ENCODE measurements at places on chromosomes 6 and 20.

GRCh38 chr20:14235355-14235754 lies 102.1 kb downstream of the FLRT3 start:
- DNase-seq: no peak

GRCh38 chr6:31412506-31412905 lies 9.1 kb downstream of the MICA start:
- no peak for DNase-seq

DNA sequence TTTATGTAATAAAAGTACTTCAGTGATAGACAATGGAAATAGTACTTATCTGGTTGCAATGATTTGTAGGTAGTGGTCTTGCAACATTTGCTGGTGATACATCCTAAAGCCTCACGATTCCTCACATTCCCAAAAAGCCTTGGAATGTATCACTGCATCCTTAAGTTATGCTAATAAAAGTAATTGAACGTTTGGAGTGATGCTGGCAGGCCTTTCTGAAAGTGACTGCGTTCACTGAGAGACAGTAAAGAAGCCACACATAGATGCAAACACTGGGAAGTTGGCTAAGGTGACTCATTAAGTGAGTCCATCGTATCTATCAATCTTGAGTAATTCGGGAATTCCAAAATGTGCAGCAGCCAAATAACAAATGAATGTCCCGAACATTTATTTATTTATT lies 444.1 kb upstream of the SOX4 start:
- DNase-seq: no peak

DNA sequence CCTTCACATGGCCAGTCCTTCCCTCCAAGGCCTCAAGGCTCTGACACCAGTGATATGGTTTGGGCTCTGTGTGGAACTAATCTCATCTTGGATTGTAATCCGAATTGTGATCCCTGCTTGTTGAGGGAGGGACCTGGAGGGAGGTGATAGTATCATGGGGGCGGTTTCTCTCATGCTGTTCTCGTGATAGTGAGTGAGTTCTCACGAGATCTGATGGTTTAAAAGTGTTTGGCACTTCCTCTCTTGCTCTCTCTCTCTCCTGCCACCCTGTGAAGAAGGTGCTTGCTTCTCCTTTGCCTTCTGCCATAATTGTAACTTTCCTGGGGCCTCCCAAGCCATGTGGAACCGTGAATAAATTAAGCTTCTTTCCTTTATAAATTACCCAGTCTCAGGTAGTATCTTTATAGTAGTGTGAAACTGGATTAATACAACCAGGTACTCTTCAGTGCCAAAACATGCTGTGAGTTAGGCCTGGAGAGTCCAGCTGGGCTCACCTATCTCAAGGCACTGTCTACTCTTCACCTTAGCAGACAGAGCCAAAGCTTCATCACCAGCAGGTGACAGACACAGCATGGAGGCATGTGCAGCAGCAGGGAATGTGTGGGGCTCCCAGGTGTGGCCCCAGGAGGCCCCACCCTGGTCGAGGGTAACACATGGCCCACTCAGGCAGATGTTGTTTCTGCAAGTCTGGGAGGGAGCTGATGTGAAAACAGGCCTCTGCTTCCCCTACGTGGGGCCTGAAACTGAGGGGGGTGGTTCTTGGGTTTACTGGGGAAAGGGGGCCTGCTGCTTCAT lies 97.5 kb upstream of the CDYL start:
- no peak for DNase-seq

- DNase-seq: no peak
Observed at GRCh38 chr6:7311917-7312615, 933 bp downstream of the SSR1 start.

- no peak for DNase-seq
Observed at GRCh38 chr20:3706774-3707507, 5.5 kb downstream of the SIGLEC1 start.

GRCh38 chr6:70282919-70283461 lies 19.9 kb downstream of the COL9A1 start:
- no peak for DNase-seq

DNA sequence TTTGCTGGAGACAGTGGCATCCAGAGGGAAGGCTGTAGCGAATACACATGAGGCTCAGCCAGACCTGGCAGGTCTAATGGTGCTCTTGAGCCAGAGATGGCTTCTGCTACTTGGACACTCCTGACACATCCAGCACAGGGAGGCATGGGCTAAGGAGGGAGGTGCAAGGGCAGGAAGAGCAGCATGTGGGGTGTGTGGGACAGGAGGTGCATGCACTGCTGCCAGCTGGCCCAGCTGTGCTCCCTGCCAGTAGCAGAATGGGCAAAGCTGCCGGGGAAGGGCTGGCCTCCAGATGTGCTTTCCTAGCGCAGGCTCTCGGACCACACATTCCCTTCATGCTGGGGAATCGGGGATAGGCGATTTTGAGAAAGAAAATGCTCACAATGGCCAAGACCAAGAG lies 309.2 kb downstream of the CDC5L start:
- no peak for DNase-seq

All from esophagus squamous epithelium (tissue), 5 donors.